ENCODE measurements at places on chromosomes 13 and 19. TPM values are rescaled to one million over a fixed set of nuclear protein-coding genes. Genes with fewer than 3 reads are reported as not detected.

NOTCH3 gene
- 22.8 TPM for total RNA-seq

TMEM272 gene
- 0.55 TPM for total RNA-seq

RNF113B gene
- not detected for total RNA-seq

LGALS7B gene
- not detected for total RNA-seq

ICAM4 gene
- 0.52 TPM for total RNA-seq

CCDC169 gene
- total RNA-seq = 0.27 TPM

FPR2 gene
- total RNA-seq = 1.0 TPM

ZSCAN5A gene
- total RNA-seq = 18.4 TPM

CEACAM21 gene
- total RNA-seq = 0.99 TPM

ZNF69 gene
- 4.0 TPM for total RNA-seq

ZNF665 gene
- 0.64 TPM for total RNA-seq

CHMP2A gene
- total RNA-seq = 134 TPM

CAB39L gene
- 18.8 TPM for total RNA-seq

ICAM5 gene
- total RNA-seq = 0.32 TPM

GJB6 gene
- total RNA-seq = not detected

PALM3 gene
- not detected for total RNA-seq

PPP1R13L gene
- total RNA-seq = 222 TPM

ZNF708 gene
- 3.1 TPM for total RNA-seq

ZNF558 gene
- total RNA-seq = 10.8 TPM

SLC8A2 gene
- total RNA-seq = not detected

TEX30 gene
- 11.2 TPM for total RNA-seq

ODAD3 gene
- 0.42 TPM for total RNA-seq

PALM gene
- total RNA-seq = 30.1 TPM

PEAK3 gene
- 0.87 TPM for total RNA-seq

CTXN1 gene
- 0.20 TPM for total RNA-seq

KLC3 gene
- not detected for total RNA-seq

HSD17B14 gene
- 1.2 TPM for total RNA-seq

LILRA6 gene
- 2.3 TPM for total RNA-seq

TICAM1 gene
- 6.2 TPM for total RNA-seq

VSIG10L gene
- 0.77 TPM for total RNA-seq

OR7D4 gene
- total RNA-seq = not detected

ERICH4 gene
- total RNA-seq = not detected

FFAR2 gene
- total RNA-seq = 0.27 TPM

ITGBL1 gene
- 3.1 TPM for total RNA-seq

ZNF628 gene
- total RNA-seq = 6.4 TPM

ACTMAP gene
- total RNA-seq = 6.7 TPM

ZNF443 gene
- total RNA-seq = 2.3 TPM

SLC7A10 gene
- not detected for total RNA-seq

ALOX5AP gene
- 10.1 TPM for total RNA-seq

KLK4 gene
- total RNA-seq = not detected

PBX4 gene
- 0.42 TPM for total RNA-seq

ZNF791 gene
- total RNA-seq = 15.5 TPM

ATCAY gene
- not detected for total RNA-seq
